ELR (cell line): ENCODE measurements at places on chromosomes 1 and 21.

GRCh38 chr1:90881034-90881433, 140.8 kb downstream of the ZNF644 start:
- no peak for DNase-seq

GRCh38 chr1:200945111-200945510, 50.4 kb downstream of the INAVA start:
- DNase-seq: no peak

DNA sequence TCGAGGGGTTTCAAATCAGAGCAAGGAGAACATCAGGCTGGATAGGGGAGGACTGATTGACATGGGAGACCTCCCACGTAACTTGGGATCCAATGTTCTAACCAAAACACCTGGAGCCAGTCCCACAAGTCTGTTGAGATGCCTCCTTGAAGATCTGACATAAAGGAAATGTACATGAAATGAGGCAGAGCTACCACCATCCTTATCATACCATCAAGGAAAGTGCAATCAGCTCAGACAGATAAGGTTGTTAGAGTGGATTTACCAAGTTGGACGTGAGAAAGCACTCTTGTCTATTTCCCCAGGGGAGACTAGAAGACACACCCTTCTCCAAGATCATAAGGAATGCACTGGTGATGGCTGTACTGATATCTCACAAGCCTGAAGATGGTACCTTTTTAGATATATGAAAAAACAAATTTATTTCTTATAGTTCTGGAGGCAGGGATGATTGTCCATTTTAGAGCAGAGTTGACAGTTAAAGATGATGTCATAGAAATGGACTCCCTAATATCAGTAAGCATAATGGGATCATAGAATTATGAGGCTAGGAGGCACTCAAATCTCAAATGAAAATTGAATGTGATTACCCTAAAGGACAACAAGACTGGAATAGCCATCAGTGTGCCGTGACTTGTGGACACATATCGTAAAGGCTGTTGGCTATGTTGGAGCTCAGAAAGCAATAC, 129.1 kb upstream of the RAB4A start:
- no peak for DNase-seq

DNA sequence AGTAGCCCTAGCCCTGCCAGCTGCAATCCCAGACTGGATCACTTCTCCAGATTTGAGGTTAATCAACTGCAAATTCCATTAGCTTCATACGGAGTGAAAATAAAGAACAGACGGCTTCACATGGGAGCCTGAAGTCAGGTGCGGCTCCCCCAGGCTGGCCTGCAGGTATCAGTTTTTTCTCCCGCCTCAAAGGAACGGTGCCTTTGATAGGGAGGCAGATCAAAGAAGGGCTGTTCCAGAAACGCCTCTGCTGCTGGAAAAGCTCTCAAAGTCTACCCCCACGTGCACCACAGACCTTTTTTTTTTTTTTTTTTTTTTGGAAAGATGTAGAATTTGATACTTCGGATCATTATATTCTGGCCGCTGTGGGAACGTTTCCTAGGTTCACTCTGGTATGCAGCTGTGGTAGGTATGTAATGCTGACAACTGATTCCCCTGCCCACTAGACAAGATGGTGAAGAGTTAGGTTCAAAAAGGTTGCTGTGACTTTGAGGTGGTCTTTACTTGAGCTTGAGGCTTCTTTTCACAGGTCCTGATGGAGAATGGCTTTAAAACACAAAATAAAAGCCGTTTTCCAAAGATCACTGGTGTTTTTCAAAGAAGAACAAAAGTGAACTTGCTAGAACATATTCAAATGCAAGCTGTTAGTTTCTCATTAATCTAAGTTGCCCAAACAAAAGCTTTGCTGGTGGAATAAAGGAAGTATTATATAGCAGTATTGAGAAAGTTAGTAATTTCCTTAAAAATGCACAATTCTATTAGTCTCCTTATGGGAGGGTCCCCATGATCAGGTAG, 189.0 kb upstream of the NFIA start:
- no peak for DNase-seq

DNA sequence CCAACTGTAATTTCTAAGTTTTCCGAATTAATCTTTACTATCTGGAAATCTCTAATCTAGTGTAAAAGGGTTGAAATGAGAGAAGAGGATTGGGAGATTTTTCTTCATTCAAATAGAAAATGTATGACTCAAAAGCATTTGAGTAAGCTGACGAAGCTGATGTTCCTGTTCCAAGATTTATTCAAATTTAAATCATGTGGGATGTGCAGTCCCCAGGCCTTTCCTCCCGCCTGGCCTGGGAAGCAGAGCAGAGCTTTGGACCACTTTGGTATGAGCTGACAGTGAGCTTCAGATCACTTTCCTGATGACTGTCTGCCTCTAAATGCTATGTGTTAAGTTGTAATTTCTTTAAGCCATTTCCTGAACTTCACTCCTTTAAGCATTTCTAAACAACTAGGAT, 192.0 kb downstream of the DHRS3 start:
- no peak for DNase-seq

DNA sequence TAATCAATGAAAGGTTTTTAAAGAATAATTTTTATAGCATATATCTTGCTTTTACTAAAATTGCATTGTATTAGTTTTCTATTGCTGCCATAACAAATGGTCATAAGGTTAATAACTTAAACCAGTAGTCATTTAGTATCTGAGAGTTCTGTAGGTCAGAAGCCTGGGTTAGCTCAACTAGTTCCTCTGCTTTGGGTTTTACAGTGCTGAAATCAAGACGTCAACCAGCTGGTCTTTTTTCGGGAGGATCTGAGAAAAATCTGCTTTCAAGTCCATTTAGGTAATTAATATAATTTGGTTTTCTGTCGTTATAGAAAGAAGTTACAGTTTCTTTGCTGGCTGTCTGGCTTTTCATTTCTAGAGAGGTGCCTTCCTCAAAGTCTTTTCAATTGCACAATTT, 577.7 kb downstream of the MRPL39 start:
- DNase-seq: no peak

GRCh38 chr1:82116105-82116504, 315.4 kb downstream of the ADGRL2 start:
- no peak for DNase-seq

DNA sequence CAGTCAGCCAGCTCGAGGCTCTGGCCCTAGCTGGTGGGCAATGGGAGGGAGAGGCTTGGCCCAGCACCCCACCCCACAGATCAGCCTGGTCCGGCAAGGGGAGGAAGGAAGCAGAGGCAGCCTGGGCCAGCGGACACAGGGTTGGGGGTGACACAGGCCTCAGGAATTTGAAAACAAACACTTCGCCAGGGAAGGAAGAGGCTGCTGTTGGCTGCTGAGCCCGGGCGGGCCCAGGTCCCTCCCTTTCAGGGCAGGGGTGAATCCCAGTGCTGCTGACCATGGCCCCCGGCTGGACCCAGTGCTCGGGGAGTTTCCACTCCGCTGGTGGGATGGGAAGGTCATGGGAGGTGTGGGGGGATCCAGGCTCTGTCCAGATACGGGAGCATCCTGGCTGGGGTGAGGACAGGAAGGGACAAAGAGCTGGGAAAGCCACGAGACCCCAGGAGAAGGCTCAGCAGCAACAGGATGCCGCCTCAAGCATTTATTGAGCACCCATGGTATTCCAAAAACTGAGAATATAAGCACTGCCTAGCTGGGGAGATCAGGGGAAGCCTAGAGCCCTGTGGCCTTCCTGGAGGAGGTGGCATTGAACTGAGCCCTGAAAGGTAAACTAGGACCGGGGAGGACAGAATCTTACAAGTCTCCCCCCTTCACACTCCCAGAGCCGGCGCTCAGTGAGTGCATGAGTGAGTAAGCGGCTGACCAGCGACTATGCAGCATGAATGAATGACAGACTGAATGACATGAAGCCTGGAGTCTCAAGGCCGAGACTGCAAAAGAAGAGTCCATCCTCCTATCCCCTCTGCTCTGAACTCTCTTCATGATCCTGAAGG, 26.2 kb upstream of the EPHA2 start:
- peak; percentile 95 for DNase-seq

DNA sequence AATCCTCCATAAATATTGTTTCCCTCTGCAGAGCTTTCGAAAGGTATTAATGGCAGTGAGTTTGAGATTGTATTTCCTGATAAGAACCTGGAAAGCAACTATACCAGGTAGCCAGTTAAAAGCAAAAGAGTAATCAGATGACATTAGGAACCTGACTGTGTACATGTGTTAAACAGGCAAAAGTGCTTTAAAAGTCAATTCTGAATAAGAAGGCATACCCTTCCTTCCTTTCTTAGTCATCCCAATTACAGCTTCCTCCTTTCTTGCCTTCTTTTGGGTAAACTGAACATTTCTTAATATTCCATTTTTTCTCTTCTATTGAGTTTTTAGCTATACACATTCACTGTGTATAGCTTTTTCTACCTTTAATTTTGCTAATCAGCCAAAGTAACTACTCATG, 144.7 kb downstream of the ZNF281 start:
- no peak for DNase-seq

DNA sequence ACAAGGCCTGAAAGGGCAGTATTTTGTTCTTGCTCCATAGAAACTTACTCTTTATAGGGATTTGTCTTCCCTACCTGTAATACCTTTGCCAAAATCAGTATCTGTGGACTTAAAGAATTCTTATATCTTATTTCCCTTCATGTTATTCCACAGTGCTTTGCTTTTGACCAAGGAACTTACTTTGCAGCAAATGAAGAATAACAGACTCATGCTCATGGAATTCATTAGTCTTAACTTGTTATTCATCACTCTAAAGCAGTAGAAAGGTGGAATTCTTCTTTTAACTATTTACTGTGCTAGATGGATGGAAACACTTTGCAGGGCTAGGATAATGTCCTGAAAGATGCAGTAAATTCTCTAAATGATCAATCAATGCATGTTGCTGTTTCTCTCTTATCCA, 45.9 kb downstream of the DUSP10 start:
- peak; percentile 47 for DNase-seq

DNA sequence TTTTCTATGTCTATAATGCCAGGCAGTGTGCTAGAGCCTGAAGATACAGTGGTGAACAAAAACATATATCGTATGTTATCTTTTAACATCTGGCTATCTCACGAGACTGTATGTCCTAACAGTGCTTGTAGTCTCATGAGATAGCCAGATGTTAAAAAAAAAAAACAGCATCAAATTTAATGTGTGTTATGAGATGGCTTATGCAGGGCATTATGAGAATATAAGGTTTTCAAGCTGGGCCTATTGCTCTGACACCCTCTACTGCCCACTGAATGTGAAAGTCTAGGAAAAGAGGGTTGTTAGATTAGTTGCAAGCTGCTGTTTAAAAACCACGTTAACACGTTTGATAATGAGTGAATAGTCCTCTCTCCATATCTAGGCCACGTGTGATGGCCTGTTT, 109.8 kb downstream of the CACHD1 start:
- no peak for DNase-seq

- no peak for DNase-seq
Measured at GRCh38 chr1:22320587-22321344, 130.9 kb upstream of the ZBTB40 start.

DNA sequence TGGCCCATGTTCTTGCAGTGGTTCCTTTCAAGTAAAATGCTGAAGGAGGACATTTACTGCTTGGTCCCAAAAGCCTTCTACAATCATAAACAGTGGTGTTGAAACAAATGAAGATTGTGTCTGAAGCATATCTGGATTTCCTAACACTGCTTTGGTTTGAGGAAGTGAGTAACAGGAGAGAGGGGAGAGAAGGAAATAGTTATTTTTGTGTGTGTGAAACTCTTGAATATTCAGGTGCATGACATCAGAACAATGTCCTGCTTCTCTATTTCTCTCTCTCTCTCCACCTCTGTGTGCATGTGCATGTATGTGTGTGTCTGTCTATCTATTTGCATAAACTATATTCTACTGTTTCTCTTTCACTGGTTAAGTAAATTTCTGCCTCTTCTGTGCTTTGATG, 61.4 kb upstream of the TNFSF18 start:
- peak; percentile 70 for DNase-seq

DNA sequence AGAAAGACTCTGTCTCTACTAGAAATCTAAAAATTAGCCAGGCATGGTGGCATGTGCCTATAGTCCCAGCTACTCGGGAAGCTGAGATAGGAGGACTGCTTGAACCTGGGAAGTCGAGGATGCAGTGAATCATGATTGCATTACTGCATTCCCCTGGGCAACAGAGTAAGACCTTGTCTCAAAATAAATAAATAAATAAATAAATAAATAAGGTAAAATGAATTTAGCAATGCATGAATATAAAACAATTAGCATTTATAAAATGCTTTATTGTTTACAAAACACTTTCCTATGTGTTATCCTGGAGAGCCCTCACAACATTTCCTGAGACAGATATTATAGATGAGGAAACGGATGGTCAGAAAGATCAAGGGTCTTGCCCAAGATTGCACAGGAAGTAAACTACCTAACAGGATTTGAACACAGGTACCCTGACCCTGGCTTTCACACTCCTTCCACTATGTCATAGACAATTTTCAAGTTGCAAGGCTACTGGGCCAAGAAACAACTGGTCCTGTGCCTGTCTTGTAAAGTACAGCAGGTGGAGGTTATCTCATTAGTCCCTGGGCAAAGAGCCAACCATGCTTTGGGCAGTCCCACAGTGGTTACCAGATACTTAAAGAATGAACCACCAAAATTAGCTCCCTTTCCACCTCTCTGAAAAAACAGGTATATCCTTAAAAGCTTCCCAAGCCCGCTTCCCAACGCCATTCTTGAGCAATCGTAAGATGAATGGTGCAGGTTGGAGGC, 15.4 kb upstream of the VSIG8 start:
- DNase-seq: no peak

- DNase-seq: no peak
Measured at GRCh38 chr1:7915826-7916500, 24.7 kb downstream of the TNFRSF9 start.

DNA sequence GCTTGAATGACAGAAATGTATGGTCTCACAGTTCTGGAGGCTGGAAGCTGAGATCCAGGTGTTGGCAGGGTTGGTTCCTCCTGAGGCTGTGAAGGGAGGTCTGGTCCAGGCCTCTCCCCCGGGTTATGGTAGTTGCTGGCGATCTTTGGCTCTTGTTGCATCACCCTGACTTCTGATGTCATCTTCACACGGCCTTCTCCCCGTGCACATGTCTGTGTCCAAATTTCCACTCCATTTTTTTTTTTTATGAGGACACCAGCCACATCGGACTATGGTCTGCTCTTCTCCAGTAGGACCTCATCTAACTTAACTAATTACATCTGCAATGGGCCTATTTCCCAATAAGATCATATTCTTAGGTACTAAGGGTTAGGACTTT, 232.2 kb downstream of the KCNJ6 start:
- DNase-seq: no peak

GRCh38 chr1:61424382-61424781, 300.6 kb downstream of the TM2D1 start:
- no peak for DNase-seq

DNA sequence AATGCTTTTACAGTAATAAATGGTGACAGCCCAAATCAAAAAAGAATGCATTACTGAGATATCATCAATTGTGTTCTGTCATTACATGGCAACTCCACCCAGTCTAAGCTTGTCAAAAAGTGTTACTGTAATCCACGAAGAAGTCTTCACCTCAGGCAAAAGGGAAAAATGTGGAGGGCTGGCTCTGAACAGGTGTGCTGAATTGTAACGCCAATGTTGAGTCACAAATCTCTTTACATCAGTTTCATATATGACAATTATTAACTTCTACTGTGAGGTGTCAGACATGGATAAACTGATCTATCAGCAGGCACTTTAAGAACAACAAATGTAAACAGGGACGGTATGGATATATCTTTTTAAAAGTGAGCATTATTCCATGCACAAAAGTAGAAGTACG, 98.5 kb upstream of the DMRTA2 start:
- no peak for DNase-seq

GRCh38 chr1:218454700-218455282, 109.7 kb downstream of the TGFB2 start:
- DNase-seq: no peak

GRCh38 chr1:70909262-70909822, 138.3 kb downstream of the PTGER3 start:
- no peak for DNase-seq

GRCh38 chr1:6695868-6696267, 5.7 kb downstream of the DNAJC11 start:
- no peak for DNase-seq
